Activated CD4-positive, alpha-beta T cell treated with anti-CD3 and anti-CD28 coated beads for 4 hours (primary cell): ENCODE measurements at places on chromosomes 2 and 18.
A peak's percentile ranks its signal among the peaks of the same experiment; 100 is the strongest.

DNA sequence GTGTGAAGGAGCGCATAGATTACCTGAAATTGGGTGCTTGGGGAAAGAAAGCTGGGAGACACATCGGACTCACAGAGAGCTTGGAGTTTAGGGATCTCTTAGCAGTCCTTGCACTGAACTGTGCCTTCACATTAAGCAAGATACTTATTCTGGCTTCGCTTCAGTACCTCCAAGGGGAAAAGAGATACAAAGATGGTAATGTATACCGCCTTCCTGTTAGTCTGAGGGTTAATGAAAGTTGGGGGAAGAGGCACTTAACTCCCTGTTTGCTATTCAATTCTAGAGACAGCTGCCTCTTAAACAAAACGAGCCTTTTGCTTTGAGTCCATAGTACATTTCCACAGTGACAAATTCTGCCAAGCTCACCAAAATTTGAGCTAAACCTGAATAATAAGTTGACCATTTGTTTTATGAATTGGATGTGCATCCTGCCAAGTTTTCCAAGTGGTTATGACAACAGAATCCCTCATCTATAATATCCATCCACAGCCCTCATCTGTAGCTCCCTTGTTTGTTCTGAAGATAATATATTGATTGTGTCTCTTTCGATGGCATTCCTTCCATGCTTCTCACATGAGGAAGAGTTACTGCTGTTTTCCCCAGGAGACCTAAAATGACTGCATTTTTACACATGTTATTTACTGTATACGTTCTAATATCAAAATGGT is 287.1 kb upstream of the ATP5MC3 start:
- DNase-seq, result no peak

DNA sequence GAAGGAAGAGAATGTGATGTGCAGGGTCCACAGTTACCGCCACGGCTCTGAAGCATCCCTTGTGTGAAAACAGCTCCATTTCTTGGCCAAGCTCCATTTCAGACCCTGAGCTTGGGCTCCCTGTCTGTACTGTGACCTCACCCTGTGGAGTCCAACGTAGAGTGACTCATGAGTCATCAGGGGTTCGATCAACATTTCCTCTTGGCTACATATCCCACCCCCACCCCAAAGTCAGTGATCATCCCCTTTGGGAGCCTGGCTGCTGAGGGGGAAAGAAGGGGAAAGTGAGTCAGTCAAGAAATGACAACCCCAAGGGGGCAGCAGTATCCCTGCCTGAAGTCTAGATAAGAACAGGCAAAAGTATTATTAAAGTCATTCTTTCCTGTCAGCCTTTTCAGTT is 62.2 kb downstream of the PAPOLG start:
- peak; percentile 71 for DNase-seq

- no peak for DNase-seq
Measured at GRCh38 chr18:63741769-63742168, 33.4 kb upstream of the SERPINB7 start.

GRCh38 chr2:202848813-202849212 is 22.8 kb downstream of the ICA1L start:
- DNase-seq, result no peak

DNA sequence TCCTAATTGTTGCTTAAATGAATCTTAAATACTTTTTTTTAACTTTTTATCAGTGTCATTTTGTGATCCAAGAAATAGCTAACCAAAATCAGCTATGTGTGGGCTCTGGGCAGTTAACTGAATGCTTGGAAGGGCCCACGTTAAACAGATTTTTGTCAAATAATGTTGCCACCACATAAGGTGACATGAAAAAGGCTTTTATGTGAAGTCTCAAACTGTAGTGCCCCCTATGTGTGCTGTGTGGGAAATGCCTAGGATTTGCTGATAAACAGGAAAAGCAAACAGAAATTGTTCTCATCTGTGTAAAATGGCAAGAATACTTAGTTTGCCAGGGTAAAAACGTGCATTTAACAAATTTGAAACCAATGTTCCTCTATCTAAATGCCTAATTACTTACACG is 242.2 kb downstream of the ZNF516 start:
- DNase-seq, result no peak

DNA sequence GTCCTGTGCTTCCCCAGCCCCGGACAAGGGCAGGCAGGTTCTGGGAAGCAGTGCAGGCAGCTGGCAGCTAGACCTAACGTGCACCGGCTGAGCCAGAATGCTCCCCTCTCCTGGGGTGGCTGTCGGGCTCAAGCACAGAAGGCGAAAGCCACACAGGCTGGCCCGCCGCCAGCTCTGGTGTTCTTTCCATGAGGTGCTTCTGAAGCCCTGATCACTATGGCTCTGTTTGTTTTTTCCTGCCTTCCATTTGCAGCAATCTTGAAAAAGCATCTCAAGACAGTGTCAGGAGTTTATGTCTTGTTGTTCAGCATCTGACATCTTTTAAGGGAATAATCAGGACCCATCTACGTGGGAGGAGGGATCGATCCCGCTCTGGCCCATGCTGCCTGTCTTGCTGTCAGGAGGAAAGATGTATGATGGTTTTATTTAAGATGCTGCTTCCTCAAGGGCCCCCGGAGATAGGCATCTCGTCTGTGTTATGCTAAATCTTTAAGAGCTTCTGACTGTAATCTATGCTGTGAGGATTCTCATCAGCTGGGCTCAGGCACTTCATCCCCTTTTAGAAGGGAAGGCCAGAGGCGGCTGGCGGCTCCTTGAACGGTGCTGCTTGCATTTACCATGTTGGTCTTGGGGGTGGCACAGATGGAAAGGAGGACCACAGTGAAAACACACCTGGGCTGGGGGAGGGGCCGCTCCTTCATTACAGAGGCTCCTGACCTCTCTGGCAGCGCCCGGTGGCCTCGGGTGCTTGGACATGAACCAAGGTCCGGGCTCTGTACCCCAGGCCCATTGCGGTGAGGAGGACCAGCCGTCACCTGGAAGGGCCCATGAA is 118.5 kb upstream of the HDAC4 start:
- no peak for DNase-seq

DNA sequence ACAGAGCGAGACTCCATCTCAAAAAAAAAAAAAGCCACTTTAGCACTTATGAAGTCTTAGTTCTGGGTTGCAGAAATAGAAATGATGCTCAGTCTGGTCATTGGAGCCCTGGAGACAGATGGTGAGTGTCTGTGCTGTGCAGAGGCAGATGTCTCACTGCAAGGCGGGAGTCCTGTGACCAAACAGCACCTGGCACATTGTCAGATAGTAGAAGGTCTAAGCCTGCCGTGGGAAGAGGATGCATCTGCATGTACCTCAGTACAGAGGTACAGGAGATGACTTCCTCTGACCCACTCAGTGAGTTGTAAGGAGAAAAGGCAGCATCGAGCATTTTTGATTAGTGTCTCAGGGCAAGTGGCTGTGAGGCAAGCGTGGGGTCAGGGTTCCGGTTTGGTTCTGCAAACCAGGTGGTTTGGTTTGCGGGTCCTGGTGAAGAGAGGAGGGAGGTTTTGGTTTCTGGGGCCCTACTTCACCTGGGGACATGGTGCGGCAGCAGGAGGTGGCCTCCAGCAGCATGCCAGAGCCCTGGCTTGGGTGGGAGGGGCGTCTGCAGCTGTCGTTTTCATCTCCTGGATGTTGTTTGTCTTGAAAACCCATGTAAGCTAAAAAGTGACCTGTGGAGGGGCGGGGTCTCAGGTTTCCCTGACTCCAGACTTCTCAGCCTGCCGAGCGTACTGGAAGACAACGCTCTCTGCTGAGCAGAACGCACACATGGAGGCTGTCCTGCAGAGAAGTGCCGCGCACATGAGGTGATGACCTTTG is 3.8 kb downstream of the RBFA start:
- no peak for DNase-seq

DNA sequence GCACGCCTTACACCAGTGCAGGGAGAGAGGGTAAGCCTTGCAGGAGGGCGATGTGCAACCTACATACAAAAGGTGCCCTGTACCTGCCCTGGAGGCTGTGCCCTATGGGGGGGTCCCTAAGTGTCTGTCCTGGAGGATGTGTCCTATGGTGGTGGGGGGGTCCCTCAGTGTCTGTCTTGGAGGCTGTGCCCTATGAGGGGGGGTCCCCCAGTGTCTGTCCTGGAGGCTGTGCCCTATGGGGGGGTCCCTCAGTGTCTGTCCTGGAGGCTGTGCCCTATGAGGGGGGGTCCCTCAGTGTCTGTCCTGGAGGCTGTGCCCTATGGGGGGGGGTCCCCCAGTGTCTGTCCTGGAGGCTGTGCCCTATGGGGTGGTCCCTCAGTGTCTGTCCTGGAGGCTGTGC is 216.6 kb downstream of the HDAC4 start:
- no peak for DNase-seq

- no peak for DNase-seq
Measured at GRCh38 chr2:233250985-233251305, 528 bp upstream of the ATG16L1 start.

DNA sequence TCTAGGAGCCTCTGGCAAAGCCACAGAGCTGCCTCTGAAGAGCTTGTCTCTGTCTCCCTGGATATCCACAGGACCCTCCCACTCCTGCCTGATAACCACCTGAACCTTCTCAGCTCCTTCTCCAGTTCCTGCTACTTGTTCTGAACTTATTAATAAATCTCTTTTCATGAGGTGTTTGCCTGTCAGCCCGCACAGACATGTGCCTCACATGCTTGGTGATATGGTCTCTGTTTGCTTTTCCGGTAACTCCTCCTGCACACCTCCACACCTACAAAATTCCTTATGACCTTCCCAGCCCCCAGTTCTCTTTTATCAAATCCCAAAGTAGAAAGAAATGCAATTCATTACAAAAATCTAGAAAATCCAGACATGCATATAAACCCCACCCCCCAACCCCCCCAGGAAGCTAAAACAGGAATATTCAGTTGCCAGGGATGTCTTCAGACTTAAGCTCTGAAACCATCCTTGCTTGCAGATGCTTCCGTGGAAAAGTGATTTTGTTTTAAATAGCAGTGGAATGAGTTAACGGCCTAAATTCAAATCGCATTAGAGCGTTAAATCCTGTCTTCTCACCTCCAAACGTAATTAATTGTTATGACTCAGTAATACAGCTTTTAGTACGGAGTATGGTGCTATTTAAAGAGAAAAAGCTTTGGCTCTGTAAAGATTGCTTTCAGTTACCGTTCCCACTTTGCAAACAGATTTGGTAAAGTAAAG is 2.1 kb upstream of the PID1 start:
- DNase-seq, result no peak

GRCh38 chr18:48155856-48156255 is 225.4 kb upstream of the SMAD2 start:
- no peak for DNase-seq

DNA sequence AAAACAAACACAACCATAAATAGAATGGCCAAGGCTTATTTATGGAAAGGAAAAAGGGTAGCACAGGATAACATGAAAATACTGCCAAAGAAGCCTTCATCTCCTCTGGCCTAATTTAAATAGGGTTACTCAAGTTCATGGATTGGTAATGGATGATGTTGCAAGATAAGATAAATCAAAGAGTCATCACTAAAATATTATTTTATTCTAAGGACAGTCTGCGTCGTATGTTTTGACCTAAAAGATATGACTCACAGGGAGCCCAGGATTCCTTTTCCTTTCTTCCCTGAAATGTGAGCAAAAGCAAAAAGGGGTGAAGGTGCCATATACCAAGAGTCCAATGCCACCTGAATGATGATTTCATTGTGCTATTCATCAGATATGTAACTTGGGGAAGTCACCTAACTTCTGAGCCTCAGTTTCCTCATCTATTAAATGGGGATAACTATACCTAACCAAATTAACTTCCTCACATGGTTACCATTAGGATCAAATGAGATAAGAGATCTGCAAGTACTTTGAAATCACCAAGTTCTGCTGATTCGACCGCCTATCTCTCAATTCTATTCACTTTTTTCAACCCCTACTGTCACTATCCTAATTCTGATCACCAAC is 137.7 kb downstream of the THADA start:
- no peak for DNase-seq

- DNase-seq, result peak; percentile 42
Measured at GRCh38 chr2:174597345-174598047, at the start of gene WIPF1. Gene WIPF1 (minus strand): TSS chr2:174597804. CDS start chr2:174585573, 12,231 bp downstream.

GRCh38 chr2:236888794-236889780 is 196.6 kb upstream of the COPS8 start:
- no peak for DNase-seq

GRCh38 chr2:62472312-62472711 is 33.7 kb downstream of the TMEM17 start:
- DNase-seq, result no peak

GRCh38 chr2:105645031-105645937 is 99.4 kb upstream of the NCK2 start:
- DNase-seq, result no peak

DNA sequence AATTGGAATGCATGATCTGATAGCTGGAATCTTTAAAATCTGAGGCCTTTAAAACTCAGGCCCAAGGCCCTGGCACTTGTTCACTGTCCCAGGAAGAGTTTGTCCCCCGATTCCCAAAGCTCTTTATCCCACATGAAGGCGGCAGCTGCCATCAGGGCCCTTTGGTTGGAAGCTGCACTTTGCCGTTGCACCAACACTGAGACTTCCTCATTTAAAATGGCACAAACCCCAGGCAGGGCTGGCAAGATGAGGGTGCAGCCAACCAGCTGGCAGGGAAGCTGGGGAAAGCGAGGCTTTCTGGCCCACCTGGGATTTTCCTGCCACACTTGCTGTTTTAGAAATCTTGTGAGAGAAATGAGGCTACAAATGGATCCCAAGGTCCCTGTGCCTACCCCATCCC is 6.3 kb downstream of the FLACC1 start:
- DNase-seq, result no peak

GRCh38 chr2:168614172-168615018 is 158.3 kb downstream of the CERS6 start:
- no peak for DNase-seq

GRCh38 chr2:2570871-2571270 is 239.8 kb upstream of the MYT1L start:
- no peak for DNase-seq

- no peak for DNase-seq
Measured at GRCh38 chr2:149005471-149006077, 32.9 kb upstream of the LYPD6B start.

DNA sequence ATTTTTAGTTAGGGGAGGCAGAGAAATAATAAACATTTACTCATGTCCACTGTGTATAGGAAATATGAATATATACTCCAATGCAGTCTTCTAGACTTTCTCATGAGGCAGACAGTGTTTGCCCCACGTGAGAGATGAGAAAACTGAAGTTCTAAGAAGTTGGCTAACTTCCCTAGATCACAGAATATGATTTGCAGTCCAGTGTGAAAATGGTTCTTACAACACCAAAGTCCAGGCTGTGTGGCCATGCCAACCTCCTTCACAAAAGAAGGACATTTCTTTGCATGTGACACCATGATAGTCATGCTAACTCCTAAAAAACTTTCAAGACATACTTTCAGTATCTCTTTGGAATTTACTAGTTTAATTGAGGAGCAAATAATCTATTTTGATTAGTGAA is 143.7 kb downstream of the IRS1 start:
- DNase-seq, result no peak

GRCh38 chr2:75099521-75099922 is 99.8 kb downstream of the TACR1 start:
- no peak for DNase-seq

- no peak for DNase-seq
Measured at GRCh38 chr18:51637881-51638280, 440.4 kb upstream of the MEX3C start.

- DNase-seq, result no peak
Measured at GRCh38 chr2:20231598-20232026, 6.7 kb upstream of the SDC1 start.
